ENCODE measurements at places on chromosomes 1 and 21.

- DNase-seq = no peak
Observed at GRCh38 chr1:231386466-231386865, 35.6 kb downstream of the EGLN1 start.

- no peak for DNase-seq
Observed at GRCh38 chr1:15325375-15326085, 78.5 kb downstream of the FHAD1 start.

DNA sequence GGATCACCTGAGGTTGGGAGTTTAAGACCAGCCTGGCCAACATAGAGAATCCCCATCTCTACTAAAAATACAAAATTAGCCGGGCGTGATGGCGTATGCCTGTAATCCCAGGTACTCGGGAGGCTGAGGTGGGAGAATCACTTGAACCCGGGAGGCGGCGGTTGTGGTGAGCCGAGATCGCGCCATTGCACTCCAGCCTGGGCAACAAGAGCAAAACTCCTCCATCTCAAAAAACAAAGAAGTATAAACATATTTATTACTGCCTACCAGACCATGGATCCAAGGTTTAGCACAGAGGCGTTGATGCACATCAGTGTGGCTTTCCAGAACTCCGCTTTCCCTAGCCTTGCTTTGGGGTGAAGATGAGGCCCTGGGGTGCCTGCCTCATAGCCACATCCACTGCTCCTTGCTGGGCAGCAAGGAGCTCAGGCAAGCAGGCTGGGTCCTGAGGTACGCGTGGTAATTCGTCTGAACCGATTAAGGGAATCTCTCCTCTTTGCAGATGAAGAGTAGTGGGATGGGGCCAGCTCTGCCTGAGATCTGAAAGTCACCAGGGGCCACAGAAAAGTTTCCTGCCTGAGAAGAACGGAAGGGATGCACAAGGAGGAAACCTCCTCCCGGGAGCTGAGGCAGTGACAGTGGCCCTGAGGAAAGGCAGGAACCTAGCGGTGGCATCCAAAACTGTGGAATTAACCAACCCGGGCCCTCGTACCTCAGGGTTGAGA lies 52.3 kb upstream of the LBR start:
- DNase-seq = no peak

DNA sequence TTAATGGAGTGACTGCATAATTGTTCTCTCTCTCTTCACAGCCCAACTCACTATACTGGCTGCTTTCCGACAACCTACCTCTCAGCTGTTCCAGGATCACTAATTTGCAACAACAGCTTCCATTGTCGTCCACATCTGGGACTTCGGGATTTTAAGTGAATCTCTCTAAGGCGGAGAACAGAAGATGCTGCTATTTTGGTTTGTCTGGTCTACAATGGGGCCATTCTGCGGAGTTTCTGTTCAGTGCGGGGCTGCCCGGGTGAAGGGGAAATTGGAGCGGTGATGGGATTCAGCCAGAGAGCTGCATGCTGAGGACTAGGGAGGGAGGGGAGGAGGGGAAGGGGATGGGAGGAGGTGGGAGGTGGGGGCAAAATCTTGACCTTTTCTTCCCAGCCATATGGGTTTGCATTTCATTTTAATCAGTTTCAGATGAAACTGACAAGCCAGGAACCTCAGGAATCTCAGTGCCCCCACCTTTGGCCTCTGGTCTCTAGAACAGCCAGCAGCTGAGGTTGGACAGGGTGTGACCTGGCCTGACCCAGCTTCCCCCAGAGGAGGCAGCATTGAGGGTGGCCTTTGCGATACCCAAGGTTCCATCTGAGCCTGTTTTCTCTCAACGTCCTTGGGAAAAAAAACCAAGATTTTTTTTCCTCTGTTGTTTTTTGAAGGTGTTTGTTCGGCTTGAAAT lies 6.9 kb upstream of the SRP9 start:
- DNase-seq = no peak

DNA sequence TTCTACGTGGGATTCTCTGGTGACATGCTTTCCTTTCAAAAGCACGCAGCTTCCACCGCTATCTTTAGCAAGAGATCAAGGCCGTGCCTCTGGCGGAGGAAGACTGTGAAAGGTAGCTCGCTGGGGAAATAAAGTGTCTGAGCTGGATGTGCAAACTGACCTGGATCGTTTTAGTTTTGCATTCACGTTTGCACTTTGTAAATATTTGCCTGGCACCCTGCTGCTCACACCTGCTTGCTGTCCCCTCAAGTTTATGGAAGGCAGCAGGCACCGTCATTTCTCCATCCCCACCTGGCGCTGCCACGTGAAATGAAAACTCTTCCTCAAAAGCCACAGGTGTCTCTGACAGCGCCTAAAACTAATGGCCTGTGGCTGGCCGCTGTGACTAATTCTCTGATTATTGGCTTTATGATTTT lies 44.0 kb upstream of the TARDBP start:
- DNase-seq = no peak

- DNase-seq = no peak
Observed at GRCh38 chr1:148160343-148161052, 8.4 kb upstream of the NBPF11 start.

DNA sequence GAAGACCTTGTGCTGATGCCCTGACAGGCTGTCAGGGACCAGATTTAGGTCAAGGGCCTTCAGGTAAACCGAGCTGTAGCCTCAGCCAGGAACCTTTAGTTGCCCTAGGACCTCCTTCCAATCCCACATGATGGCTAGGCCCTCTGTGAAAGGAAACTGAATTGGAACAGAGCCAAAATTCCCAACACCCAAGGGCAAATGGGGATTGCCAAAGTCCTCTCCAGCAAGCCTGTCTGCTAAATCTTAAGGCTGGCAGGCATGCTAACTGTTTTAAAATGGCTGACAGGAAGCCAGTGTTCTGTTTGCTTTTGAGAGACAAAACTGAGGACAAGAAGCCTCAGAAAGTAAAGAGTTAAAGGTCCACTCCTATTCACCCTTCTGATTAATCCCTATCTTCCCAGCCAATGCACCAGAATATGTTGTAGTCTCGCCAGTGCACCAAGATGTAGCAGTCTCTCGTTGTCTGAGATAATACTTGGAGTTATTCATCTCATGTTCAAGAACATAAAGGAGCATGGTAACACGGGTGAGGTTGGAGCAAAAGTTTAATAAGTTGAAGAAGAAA lies 35.1 kb downstream of the MSTO1 start:
- no peak for DNase-seq

GRCh38 chr1:162704673-162705424 lies 72.6 kb downstream of the DDR2 start:
- no peak for DNase-seq

GRCh38 chr1:12810691-12811408 lies 19.7 kb downstream of the PRAMEF1 start:
- DNase-seq = no peak

DNA sequence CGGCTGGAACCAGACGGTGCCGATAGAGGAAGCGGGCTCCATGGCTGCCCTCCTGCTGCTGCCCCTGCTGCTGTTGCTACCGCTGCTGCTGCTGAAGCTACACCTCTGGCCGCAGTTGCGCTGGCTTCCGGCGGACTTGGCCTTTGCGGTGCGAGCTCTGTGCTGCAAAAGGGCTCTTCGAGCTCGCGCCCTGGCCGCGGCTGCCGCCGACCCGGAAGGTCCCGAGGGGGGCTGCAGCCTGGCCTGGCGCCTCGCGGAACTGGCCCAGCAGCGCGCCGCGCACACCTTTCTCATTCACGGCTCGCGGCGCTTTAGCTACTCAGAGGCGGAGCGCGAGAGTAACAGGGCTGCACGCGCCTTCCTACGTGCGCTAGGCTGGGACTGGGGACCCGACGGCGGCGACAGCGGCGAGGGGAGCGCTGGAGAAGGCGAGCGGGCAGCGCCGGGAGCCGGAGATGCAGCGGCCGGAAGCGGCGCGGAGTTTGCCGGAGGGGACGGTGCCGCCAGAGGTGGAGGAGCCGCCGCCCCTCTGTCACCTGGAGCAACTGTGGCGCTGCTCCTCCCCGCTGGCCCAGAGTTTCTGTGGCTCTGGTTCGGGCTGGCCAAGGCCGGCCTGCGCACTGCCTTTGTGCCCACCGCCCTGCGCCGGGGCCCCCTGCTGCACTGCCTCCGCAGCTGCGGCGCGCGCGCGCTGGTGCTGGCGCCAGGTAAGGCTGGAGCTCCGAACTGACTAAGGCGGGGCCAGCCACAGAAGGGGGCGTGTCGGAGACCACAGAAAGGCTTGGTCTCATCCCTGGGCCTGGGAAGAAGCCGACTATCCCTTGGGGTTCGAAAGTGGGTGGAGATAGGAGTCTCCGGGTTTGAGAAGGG lies 486 bp downstream of the SLC27A3 start:
- peak; percentile 41 for DNase-seq

- DNase-seq = peak; percentile 86
Observed at GRCh38 chr1:6026095-6026809, 19.4 kb upstream of the KCNAB2 start.

DNA sequence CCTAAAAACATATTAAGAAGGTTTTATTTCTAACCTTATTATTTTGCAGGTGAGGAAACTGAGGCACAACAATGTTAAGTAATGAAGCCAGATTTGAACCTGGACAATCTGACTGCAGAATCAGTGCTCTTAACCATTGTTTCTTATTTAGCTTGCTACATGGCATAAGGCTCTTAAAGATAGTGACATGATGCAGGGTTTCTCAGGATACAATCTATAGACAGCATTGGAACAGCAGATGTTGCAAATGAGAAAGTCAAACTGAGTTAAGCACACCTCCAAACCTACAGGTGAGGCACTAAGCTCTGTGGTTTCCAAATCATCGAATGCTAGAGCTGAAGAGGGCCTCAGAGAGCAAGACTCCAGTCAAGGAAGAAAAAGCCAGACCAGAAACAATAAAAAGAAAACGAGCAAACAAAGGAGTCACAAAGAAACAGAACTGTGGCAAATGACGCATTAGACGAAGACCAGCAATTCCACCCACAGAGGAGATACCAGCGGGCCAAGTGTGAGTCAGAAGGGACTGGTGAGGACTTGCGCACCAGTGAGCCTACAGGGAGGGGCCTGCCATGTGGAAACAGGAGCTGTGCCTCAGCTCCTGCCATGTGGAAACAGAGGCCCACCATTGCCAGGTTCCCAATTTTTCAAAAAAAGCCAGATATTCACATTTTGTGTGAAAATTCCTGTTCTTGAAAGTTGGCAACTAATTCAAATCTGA lies 14.4 kb downstream of the CD58 start:
- DNase-seq = peak; percentile 42

DNA sequence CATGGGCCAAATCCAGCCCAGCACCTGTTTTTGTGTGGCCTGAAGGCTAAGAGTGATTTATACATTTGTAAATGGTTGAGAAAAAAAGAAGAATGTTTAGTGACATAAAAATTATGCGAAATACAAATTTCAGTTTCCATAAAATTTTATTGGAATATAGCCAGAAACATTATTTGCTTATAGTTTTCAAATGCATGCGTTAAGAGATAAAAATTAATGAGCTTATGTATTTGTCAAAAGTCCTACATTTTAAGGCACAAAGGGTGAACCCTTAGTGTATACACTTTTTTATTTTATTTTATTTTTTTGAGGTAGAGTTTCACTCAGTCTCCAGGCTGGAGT lies 2.1 kb downstream of the MORC3 start:
- DNase-seq = no peak

GRCh38 chr1:229396585-229397206 lies 37.2 kb downstream of the ACTA1 start:
- DNase-seq = no peak

- DNase-seq = no peak
Observed at GRCh38 chr1:190205713-190206112, 272.0 kb downstream of the BRINP3 start.

DNA sequence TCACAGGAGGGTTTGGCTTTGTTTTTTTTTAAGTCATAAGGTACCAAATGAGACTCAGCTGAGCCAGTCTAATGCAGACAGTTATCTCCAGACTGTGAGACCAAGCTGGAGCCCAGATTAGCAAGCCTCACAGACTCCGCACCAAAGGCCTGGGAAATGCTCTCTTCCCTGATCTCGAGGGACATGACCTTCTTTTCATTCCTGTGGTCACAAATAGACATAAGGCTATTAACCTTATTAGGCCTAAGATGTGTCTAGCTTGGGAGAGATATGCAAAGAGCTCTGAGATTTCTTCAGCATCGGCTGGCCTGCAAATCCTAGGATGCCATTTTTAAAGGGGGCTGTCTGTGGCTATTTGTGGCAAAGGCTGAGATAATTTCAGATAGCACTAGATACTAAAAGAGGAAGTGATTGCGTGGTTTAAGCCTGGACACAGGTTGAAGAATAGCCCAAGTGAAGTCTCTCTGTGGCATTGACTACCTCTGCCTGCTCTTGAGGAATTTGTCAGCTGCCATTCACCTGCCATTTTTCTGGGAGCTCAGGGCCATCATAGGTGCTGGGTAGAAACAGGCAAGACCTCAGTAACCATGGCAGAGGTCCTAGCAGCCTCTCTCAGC lies 301.3 kb downstream of the SIPA1L2 start:
- DNase-seq = no peak

GRCh38 chr1:154404511-154404931 lies 622 bp upstream of the IL6R start:
- no peak for DNase-seq

Data from stimulated activated CD4-positive, alpha-beta T cell treated with anti-CD3 and anti-CD28 coated beads, Interleukin-15, amount 100 ng/mL, for 1 hour (primary cell).